Activated T-helper 17 cell treated with anti-CD3 and anti-CD28 coated beads, Interleukin-2, amount 50 U/mL, for 72 hours (primary cell): ENCODE measurements at places on chromosomes 3 and 15. TPM values are rescaled to one million over a fixed set of nuclear protein-coding genes. Genes with fewer than 3 reads are reported as not detected.

Gene SH3GL3
- not detected for total RNA-seq

Gene CCDC191
- total RNA-seq: 1.4 TPM

Gene ARGFX
- total RNA-seq: not detected

Gene DGKG
- 0.37 TPM for total RNA-seq

Gene SNURF
- 10.4 TPM for total RNA-seq

Gene TAGLN3
- total RNA-seq: 7.1 TPM

Gene NEIL1
- 56.7 TPM for total RNA-seq

Gene TMEM158
- total RNA-seq: not detected

Gene P3H2
- total RNA-seq: not detected

GRCh38 chr3:55242921-55243320, 244.2 kb downstream of the WNT5A start:
- ATAC-seq: no peak

DNA sequence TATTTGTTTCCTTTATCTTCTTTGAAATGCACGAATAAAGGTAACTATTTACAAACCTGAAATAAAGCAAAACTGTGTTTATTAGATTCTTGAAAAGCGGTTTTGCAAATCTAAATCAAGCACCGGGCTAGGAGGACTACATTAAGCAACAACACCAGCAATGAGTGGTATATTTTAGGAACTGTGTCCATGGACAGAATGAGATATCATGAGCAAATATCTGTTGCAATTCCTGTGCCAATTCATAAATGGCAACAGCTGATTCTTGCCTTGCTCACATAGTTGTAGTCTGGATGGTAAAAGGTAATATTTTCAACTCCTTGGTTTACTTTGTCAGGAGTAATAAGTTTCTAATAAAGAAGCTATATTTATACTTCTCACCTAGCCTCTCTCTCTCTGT, 403.3 kb downstream of the LPP start:
- no peak for ATAC-seq

- ATAC-seq: no peak
Observed at GRCh38 chr15:48800245-48800644, 10.6 kb downstream of the CEP152 start.

DNA sequence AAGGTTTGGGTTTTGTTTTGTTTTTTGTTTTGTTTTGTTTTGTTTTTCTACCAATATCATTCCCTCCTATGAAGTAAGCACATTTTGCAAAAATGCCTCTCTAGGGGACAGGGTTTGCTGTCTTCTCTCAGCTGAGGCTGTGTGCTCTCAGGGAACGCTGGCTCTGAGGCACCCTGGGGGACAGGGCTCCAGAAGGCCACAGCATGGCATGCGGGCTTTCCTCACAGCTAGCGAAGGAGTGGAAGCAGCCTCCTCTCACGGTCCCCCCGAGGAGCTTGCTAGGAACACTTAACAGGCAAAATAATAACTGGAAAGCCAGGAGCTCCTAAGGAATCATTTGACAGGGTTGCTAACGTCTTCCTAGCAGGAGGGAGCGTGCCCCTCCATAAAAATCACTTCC, 227.7 kb upstream of the ST8SIA2 start:
- ATAC-seq: no peak

GRCh38 chr3:134620476-134621115, 30.2 kb downstream of the KY start:
- ATAC-seq: no peak

- no peak for ATAC-seq
Observed at GRCh38 chr3:55370272-55370671, 116.8 kb downstream of the WNT5A start.

DNA sequence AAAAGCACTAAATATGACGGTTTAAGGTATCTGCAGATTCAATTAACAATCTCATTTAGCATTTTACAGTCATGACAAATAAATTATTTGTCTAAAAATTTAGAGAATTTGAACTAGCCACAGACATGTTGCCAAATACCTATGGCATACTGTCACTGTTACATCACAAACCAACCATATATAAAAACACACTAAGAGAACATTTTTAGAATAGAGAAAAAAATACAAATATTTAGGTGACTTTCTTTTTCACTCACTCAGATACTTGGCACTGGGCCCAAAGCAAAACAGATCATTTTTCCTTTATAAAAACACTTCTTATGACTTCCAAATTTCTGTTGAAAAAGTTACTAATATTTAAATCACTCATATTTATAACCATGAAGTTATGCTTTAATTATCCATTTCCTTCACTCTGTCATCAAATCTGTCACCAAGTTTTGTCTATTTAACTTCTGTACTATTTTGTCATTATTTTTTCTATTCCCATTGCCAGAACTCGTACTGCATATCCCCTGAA, 644.7 kb downstream of the OTOL1 start:
- ATAC-seq: no peak

DNA sequence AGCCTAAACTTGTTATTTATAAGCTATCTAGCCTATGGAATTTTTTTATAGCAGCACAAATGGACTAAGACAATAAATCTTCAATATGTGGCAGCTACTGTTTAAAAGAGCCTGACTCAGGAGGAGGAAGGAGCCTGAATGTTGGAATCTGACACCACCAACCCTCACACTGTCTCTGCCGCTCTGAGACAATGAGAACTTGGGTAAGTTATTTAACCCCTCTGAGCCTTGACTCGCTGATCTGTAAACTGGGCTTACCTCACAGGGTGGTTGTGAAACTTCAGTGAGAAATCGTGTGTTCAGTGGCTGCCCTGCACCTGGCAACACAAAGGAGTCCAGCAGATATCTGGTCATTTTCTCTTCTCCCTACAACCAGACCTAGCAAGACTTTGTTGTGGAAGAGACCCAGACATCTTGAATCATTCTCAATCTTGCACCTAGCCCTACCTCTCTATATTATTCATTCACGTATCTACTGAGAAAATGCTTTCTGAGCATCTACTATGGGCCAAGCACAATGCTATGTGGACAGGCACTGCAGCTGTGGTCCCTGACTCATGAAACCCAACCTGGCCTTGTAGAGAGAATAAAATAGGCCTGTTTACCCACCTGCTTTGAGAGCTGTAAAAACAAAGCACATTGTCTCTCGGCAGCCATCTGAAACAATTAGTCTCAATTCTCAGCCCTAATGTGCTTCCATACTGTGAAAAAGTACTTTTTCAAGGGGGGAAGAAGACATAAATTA, 81.9 kb upstream of the SLC25A36 start:
- ATAC-seq: no peak

DNA sequence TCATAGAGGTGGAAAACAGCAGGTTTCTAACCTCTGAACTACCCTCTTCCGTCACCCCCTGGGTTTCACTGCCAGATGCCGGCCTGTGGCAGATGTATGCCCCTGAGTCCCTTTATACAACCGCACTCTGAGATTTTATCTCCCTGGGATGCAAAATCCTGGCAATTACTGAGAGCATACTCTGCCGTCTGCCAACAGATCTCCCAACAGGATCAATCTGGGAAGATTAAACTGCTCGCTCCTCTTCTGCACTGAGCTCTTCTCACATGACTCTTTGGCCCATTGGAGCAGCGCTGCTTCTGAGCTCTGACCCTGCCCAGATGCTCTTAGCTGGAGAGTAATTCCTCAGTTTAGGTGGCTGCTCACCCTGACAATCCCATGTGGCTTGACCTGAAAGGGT, 133.2 kb downstream of the LIPC start:
- no peak for ATAC-seq

DNA sequence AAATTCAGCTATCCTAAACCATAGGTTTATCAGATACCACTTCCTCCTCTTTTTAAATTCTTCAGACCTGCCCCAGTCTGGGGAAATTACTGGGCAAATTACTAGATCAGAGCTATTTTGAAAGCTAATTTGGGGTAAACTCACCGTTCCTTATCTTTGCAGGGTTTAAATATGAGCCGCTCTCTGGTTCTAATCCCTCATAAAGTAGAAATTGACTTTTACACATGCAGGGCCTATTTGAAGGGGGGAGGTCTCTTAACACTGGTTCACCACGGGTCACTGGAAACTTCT, 11.0 kb upstream of the MEIS2 start:
- ATAC-seq: no peak

GRCh38 chr3:25707268-25707926, 42.7 kb upstream of the TOP2B start:
- no peak for ATAC-seq

DNA sequence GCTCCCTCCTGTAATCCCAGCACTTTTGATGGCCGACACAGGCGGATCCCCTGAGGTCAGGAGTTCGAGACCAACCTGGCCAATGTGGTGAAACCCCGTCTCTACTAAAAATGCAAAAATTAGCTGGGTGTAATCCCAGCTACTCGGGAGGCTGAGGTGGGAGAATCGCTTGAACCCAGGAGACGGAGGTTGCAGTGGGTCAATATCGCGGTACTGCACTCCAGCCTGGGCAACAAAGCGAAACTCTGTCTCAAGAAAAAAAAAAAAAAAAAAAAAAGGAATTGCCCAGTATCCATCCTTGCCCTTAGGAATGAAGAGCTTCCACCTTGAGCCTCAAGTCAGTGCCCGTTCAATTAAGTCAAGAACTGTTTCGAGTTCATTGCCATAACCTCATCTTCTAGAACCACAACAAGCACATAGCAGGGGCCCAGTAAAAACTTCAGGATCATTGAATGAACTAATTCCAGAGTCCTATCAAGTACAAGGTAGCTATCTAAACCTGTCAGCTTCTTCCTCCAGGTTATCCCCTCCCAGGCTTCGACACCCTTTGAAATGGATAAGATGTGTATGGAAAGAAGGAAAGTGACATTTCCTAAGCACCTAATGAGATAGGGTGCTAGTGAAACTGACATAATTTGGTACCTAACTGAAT, 826 bp downstream of the DBR1 start:
- no peak for ATAC-seq

DNA sequence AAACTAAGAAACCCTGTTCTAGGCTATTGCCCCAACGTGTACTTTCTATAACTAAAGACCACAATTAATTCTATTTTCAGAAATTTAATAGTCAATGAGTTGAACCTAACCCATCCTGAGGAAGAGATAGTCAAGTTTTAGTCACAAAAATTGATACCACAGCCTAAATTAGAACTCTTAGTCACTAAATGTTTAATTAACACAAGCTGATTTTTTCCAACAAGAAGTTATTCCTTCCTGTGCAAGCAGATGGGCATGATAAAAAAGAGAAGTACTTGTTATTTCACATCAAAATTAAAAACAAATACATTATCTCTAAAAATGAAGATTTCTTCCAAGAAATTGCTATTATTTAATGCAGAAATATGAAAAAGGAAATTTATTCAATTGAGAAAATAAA, 38.4 kb upstream of the TERB2 start:
- ATAC-seq: no peak

DNA sequence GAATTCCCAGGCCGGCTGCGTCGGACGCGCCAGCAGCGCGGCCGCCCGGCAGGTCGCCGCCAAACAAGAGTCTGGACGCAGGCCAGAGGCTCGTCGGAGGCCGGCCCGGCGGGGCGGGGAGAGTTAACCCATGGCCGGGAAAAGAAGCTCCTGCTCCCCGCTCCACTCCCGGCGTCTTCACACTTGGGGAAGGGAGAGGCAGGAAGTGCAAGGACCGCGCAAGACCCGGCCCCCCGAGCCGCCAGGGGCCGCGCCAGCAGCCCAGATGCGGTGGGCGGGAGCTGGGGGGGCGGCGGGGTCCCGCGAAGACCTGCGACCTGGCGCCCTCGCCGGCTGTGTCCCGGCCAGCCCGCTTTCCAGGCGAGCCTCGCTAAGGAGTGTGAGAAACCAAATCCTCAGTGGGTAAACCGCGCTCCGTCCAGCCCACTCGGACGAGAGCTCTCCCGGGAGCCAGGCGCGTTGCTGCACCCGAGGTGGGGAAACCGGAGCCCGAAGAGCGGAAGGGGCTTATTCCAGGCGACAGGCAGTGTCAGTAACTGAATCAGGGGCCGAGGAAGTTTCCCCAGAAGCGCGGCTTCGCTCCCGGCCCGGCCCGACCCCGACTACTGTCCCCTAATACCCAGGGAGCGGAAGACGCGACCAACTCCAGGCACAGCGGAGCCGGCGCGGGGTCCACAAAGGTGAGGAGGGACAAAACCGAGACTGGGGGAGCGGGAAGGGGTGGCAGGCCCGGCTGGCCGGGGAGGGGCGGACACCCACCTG, 721 bp downstream of the ADAMTS7 start:
- ATAC-seq: peak; percentile 11
